Esophagus squamous epithelium (tissue), 5 donors: ENCODE measurements at places on chromosomes 3 and 15.

GRCh38 chr15:36972704-36973103 is 127.6 kb downstream of the MEIS2 start:
- DNase-seq: no peak

- DNase-seq: no peak
Measured at GRCh38 chr15:45710657-45711056, 75.8 kb downstream of the SQOR start.

GRCh38 chr3:54931182-54931581 is 3.3 kb upstream of the LRTM1 start:
- no peak for DNase-seq

DNA sequence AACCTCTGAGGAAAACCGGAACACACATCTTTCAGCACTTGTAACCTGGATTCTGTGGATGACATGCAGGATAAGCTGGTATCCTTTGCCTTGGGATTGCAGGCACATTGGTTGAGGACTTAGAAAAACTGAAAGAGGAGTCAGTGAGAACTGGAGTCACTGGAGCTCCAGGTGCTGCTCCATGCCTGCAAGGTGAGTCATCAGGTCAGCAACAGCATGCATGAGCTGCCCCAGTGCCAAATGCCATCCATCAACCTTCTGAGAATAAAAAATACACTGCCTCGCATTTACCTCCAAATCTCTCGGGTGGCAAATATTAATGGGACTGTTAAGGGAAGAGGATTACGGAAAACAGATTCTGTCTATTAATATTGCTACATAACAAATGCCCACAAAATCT is 729.1 kb downstream of the NTRK3 start:
- no peak for DNase-seq

GRCh38 chr3:42745776-42746454 is 27.1 kb downstream of the CCDC13 start:
- DNase-seq: no peak

DNA sequence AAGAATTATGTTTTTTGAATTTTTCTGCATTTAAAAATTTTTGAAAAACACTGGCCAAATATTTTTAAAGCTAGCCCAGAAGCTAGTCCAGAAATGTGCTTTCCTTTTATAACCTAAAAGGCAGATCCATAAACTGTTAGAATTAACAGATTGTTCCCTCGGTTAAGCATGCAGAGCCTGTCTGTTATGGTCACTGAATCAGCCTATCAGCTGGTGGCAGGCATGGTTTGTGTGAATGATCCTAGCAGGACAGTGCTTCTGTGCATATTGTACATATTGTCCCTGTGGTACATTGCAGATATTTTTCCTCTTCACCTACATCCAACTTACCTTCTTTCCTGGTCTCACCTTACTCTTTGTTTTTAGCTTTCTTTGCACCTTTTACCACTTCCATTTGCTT is 53.3 kb downstream of the RARB start:
- no peak for DNase-seq

- DNase-seq: no peak
Measured at GRCh38 chr15:34791701-34792100, 3.6 kb downstream of the ACTC1 start.

DNA sequence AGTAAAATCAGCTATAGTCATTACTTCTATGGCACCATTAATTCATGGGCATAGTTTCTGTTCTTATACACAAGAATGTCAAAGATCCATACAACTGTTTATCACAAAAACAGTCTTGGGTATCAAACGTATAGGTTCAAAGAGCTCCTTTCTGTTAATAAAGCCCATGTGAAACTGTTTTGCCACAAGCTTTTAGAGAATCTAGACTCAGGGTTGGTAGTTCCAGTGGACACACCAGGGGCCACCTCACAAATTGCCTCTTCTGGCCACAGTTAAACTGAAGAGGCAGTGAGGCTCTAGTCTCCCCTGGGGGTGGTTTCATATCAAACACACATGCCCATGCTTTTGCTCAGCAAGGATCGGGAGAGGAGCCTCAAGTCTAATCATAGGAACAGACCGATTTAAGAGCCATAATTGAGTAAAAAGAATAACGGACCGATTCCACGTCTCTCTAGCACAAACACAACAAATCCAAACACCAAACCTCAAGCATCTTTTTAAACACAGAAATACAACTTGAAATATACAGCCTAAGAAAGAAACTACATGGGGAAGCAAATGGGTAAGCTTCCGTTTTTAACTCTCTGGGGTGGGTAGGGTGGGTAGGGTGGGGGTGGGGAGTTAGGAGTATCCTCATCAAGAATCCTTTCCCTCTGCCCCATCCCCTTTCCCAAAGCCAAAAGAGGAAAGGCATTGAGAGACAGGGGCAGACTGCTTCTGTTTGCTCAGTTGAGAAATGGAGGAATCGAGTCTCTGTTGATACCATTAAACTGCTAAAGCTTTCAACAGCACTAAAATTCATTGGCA is 443.3 kb downstream of the MAGI1 start:
- DNase-seq: no peak

- no peak for DNase-seq
Measured at GRCh38 chr15:34640661-34641060, 57.2 kb upstream of the GOLGA8B start.

DNA sequence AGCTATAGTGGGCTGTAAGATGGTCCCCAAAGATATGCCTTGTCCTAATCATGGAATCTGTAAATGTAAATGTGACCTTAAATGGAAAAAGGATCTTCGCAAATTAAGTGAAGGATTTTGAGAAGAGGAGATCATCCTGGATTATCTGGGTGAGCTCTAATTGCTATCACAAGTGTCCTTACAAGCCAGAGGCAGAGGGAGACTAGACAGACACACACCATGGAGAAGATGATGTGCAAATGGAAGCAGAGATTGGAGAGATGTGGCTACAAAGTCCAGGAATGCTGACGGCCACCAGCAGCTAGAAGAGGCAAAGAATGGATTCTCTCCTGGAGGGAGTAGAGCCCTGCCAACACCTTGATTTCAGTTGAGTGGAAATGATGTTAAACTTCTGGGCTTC is 102.3 kb upstream of the PROK2 start:
- no peak for DNase-seq

- DNase-seq: no peak
Measured at GRCh38 chr15:40623361-40623760, 29.3 kb downstream of the KNL1 start.

GRCh38 chr15:83538682-83539081 is 91.5 kb downstream of the SH3GL3 start:
- DNase-seq: no peak
